Vein endothelial cell (primary cell): ENCODE measurements at places on chromosomes 4 and X. TPM values are rescaled to one million over a fixed set of nuclear protein-coding genes. Genes with fewer than 3 reads are reported as not detected.

PNMA3 gene
- total RNA-seq, result not detected in 2 replicates

IGBP1 gene
- 64.1 and 90.8 TPM in 2 replicates for total RNA-seq

FGB gene
- total RNA-seq, result not detected in 2 replicates

TDO2 gene
- not detected in 2 replicates for total RNA-seq

FGF2 gene
- total RNA-seq, result 31.7 and 36.6 TPM in 2 replicates

PPP2R2C gene
- total RNA-seq, result 0.10 and 0.33 TPM in 2 replicates

NPY2R gene
- not detected in 2 replicates for total RNA-seq

PAQR3 gene
- total RNA-seq, result 10.5 and 16.9 TPM in 2 replicates

CLCN3 gene
- total RNA-seq, result 44.4 and 58.6 TPM in 2 replicates

ETDB gene
- total RNA-seq, result not detected in 2 replicates
